ENCODE measurements at places on chromosomes 4 and X. TPM values are rescaled to one million over a fixed set of nuclear protein-coding genes. Genes with fewer than 3 reads are reported as not detected.

DNA sequence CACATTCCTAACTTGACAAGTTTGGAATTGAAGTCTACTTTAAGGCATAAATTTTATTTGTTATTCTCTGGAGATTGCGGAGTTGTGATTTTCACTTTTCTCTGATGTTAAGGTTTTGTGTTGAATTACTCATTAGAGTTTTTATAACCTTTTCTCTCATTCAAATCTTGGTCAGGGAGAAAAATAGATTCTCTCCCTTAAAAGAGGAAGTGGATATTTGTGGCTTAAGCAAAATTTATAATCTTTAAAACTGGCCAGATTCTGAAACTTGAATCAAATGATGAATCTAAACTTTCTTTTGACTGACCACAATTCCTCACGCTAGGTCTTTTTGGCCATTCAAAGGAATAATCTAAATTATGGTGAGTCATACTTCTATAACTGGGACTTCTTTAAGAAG lies 361.4 kb downstream of the TEX13C start:
- no peaks in the 10 kb centered on the region for H3K4me1 ChIP-seq
- H3K4me3 ChIP-seq: no peak overlapping the region
- H3K27ac ChIP-seq: no peak overlapping the region
- DNase-seq: no peak
- H3K36me3 ChIP-seq: no peaks in the 10 kb centered on the region

GRCh38 chr4:186037692-186038658 lies 31.0 kb upstream of the TLR3 start:
- H3K4me1 ChIP-seq: peaks cover 8% of the 10 kb centered on the region
- no peaks in the 10 kb centered on the region for H3K36me3 ChIP-seq
- no peak for DNase-seq
- no peak overlapping the region for H3K4me3 ChIP-seq

GRCh38 chr4:156615066-156615531 lies 356.5 kb downstream of the PDGFC start:
- no peak overlapping the region for H3K27ac ChIP-seq
- no peak for DNase-seq
- no peaks in the 10 kb centered on the region for H3K4me1 ChIP-seq
- H3K36me3 ChIP-seq: no peaks in the 10 kb centered on the region

Gene QDPR
- 15.7 TPM for total RNA-seq

Gene CAPN6
- 1.2 TPM for total RNA-seq

Gene NEXMIF
- total RNA-seq: 1.7 TPM

Gene XG
- total RNA-seq: 34.1 TPM

All from suprapubic skin (tissue), 4 donors.